ENCODE measurements at places on chromosomes 12 and 14.

DNA sequence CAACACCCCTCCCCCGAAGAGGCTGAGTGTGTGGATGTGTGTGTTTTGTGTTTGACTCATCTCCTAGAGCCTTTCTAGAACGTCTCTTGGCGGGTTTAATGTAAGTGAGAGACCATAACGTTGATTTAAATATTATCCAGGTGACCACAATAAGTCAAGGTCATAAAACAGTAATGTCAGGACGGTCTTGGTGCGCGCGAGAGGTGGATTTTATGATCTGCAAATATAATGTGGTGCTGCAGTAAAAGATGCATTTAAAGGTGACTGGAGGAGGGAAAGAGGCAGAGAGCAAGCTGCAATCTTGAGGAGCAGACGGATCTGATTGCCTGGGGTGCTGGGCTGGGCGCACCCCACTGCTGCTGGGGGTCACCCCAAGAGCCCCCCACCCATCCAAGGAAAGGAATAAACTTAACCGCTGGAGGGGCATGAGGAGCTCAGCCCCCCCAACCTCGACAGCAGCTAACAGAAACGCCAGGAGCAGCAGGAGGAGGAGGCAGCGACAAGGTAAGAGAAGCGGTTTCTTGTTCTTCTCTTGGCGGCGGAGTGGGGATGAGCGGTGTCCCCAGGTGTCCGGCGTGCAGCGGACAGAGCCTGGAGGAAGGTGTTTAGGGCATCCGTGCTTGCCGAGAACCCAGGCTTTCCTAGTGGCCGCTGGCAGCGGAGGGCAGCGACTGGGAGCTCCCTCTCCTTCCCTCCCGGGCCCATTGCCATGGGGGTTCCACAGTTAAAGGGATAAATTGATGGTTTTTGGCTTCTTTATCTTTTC, 5.5 kb downstream of the HOXC10 start:
- DNase-seq = no peak

DNA sequence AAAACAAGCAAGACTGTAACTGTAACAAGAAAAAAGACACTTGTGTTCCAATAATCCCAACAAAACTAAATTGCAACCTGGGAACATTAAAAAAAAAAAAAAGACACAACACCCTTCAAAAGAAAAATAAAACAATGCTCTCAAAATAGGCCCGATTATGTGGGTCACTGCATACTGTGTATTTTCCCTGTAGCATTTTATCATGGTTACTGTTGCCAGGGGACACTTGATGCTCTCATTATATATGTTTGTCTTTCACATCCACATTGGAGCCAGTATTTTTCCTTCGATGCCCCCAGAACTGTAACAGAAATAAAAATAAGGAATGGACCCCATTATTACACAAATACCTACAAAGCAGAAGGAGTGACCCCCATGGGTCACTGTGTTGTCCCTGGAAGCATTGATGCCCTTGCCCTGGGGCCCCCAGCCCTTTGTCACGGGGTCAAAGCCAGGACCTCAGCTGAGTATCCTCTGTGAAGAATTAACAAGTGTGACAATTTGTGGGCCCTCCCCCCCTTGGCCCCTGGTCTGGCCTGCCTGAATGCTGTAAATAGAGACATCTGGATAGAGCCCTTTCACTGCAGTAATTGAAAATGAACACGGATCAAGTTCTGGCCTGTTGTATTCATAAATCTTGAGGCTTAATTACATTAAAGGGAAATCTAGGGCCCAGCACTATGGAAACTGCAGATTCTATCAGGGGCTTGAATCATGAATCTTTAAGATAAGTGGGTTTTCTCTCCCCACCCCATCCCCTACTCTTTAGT, 72.8 kb downstream of the C12orf42 start:
- no peak for DNase-seq

DNA sequence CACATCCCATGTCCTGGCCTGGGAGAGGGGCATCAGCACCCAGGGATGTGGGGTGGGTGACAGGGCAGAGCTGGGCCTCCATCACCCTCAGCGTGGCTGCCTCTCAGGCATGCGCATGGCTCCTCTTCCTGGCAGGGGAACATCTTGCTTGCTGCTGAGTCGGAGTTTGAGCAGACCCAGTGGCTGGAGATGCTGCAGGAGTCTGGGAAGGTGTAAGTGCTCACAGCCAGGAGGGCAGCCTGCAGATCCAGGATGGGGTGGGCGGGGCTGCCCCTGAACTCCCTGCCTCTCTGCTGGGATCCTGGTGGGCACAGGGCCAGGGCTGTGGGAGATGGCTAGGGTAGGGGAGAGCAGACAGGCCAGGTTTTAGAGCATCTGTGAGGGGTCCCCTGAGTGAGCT, 16.2 kb downstream of the PLEKHD1 start:
- no peak for DNase-seq

DNA sequence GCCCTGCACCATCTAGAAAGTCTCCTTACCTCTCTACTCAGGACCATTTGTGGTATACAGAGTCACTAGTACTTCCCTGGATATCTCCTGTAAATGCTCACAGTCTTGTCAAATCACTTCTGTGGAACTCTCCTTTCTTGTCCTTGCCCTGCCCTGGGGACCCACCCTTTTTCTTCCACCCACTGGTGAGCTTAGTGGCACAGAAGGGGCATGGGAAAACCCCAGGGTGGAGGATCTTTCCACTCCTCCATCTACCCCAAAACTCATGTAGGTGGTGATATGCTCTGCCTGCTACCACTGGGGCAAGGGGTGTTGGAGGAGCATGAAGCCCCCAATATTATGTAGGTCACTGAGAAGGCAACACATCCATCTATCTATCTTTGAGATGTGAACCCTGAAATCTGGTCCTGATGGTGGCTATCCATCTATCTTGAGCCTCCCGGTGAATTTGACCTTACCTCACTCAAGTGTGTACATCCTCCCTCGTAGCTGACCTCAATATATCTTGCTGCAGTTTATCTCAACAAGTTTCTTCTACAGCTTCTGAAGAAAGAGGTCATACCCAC, 943 bp downstream of the TESPA1 start:
- DNase-seq = no peak

- no peak for DNase-seq
Measured at GRCh38 chr12:8950221-8950527, 729 bp upstream of the M6PR start.

DNA sequence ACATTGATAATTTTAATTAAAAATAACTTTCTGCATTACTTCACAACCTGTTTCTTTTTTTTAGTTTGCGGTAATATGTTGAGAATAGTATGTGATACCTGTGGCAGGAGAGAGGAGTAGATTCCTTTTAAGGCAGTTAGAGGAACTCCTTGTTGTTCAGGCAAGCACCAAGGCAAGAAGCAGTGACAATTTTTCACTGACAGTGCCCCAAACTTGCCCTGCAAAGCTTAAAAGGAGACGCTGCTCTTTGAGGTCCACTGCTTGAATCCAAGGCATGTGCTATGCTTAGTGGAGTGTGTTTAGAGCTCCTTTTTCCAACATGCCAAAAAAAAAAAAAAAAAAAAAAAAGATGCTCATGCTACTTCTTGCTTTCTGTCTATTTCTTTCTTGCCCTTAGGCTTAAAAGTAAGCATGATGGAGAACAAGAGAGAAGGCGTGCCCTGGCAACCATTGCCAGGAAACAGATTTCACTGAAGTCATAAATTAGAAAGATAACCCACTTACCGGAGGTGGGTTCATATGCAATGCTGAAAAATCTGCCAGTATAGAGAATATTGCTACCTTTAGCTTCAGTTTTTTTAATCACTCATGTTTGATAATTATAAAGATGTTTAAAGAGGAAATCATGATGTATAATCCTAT, 58.3 kb upstream of the DYRK2 start:
- no peak for DNase-seq

DNA sequence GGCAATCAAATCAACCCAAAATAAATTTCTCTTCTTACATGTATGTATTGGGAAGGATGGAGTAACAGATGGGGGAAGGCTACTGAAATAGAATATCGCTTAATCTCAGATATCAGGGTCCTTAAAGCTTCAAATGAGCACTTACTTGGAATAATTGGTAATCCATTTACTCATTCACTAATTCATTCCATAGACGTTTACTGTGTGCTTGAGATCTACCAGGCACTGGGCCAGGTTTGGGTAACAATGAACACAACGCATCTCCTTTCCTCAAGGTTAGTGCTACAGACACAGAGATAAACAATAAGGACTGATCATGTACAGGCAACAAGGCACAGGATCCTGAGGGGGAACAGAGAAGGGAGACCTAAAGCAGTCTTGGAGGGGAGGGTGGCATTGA, 54.4 kb upstream of the KRR1 start:
- DNase-seq = no peak

DNA sequence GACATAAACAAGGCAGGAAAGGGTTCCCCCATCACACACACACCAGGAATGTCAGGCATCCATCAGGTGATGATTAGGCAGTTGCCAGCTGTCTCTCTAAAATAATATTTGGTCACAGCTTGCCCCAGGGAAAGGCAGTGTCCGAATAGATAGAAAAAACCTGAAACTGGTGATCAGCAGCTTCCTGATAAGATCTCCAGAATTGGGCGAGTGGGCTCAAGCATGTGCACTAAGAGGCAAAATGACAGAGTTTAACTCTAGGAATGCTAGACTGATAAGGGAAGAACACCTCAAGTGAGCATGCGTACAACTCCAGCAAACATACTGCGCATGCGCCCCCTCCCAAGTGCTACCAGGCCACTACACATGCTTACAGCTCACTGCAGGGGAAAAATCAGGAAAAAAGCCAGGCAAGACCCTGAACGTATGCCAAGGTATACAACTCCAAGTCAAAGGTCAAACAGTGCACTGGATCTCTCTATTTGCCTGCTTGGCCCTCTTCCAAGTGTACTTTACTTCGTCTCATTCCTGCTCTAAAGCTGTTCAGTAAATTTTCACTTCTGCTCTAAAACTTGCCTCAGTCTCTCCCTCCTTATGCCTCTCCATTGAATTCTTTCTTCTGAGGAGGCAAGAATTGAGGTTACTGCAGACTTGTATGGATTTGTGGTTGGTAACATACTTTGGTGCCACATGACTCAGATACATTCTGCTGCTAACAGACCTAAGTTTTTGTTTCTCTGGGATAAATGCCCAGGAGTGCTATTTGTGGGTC, 73.5 kb upstream of the VASH1 start:
- no peak for DNase-seq

DNA sequence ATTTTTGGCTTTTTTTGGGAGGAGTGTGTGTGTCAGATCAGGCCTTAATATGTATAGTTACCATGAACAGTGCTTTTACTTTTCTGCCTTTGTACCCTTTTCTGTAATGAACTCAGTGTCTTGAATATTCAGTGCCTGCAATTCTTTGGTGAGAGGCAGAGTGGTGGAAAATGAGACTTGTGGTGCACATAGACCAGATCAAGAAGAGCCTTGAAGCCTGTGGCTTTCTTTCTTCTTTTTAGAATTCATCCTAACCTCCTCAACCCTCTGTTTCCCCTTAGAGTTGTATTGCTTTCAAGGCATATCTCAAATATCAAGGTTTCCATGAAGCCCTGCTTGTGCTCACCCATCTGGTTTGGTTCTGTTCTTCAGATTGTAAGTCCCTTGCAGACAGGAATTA, 2.6 kb downstream of the YLPM1 start:
- DNase-seq = no peak

- no peak for DNase-seq
Measured at GRCh38 chr12:52946334-52946733, 2.6 kb upstream of the KRT18 start.
